ENCODE measurements at places on chromosomes 6 and 20. TPM values are rescaled to one million over a fixed set of nuclear protein-coding genes. Genes with fewer than 3 reads are reported as not detected.

NOX3 gene
- not detected for total RNA-seq

PTCRA gene
- total RNA-seq = 1.7 TPM

CPXM1 gene
- 1.3 TPM for total RNA-seq

FOXC1 gene
- total RNA-seq = 2.7 TPM

RBBP9 gene
- total RNA-seq = 9.1 TPM

RAD21L1 gene
- total RNA-seq = not detected

DNA sequence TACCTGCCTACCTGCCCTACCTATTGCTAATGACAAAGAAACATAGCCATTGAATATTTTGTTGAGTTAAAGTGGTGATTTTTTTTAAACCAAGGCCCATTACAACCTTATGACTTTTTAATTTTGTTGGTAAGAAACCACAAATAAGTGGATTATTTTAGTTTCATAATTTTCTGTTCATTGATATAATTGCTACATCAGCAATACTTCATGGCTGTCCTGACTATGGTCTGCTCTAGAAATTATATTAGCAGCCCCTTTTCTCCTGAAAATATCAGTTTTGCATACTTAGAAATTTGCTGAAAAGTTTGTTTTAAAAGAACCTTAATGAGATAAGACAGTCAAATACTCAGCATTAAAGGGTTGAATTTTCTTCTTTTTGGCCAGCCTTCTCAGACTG, 106.5 kb downstream of the HIVEP1 start:
- DNase-seq = no peak

- no peak for DNase-seq
Observed at GRCh38 chr6:45327956-45328522, at the start of gene RUNX2. Gene RUNX2 (plus strand): TSS chr6:45328330. CDS start chr6:45328727, 397 bp downstream.

DNA sequence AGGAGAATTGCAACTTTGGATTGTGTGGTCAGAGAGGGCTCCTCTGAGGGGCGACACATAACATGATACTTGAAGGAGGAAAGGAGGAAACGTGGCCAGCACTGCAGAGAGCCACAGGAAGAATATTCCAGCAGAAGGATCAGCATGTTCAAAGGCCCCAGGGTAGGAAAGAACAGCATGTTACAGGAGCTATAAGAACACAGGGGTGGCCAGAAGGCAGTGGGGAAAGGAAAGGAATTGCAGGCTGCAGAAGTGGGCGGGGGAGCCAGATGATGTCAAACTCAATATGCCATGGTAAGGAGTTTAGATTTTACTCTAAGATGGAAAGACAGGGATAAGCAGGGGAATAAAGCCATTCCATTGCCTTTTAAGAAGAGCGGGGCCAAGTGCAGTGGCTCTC, 30.7 kb downstream of the MGME1 start:
- no peak for DNase-seq

- DNase-seq = no peak
Observed at GRCh38 chr20:11810311-11811083, 107.2 kb upstream of the BTBD3 start.

GRCh38 chr6:42781546-42781795, 381 bp upstream of the BICRAL start:
- DNase-seq = no peak

DNA sequence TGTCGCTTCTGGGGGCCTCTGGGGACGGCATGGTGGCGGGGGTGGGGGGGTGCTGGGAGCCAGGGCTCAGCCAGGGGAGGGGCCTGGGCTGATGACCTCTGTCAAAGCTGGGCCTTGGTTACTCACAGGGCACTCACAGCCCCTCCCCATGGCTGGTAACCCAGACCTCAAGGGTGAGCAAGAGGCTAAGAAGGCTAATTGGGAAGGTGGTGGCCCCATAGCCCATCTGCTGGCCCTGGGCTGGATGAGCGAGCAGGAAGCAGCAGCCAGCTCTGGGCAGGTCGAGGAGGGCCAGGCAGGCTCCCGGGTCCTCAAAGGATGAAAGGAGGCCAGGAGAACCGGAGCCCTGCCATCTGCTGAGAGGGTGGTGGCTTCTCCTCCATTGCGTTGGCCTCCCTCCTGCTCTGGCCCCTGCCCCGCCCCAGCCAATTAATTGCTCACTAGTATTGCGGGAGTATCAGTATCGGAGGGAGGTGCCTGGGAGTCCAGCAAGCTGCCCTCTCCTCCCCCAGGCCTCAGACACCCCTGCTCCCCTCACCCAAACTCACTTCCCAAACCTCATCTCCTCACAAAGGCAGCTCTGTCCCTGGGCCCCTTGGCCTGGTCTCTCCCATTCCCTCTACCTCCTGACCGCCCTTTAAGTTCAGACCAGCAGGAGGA, 1.0 kb upstream of the CDSN start:
- DNase-seq = no peak

DNA sequence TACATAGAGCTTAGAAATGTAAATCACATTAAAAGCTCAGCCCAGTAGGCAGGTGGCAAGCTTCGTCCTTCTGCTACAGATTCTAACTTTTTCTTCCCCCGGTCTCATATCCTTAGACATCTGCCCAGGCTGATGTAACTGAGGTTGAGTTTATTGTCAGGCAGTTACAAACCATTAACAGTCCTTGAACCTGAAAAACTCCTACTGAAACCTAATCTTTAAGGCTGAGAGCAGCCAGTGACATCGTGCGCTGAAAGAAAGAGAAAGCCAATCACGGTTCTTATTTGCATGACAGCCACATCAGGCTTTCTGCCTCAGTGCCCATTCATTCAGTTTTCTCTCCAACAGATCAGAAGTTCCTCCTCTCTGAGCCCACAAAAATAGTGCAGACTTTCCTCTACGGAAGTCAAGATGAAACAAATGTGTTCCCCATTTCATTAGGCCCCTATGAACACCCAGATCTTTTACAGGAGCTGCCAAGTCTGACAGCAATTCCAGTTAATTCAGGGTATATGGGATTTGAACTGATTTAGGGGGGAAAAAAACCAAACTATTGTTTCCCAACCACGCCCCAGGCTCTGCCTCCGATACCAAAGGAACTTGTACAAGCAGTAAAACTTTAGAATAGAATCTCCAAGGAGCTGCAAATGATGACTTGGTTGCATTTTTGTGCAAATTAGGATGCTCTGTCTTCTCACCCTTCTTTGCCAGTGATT, at the start of gene NHSL1:
TSS of gene NHSL1 (minus strand) at position 192 of the 716 bp plus-strand sequence. CDS start 204 bp downstream, outside the sequence.
- no peak for DNase-seq

GRCh38 chr6:85453490-85453889, 3.6 kb downstream of the NT5E start:
- no peak for DNase-seq

DNA sequence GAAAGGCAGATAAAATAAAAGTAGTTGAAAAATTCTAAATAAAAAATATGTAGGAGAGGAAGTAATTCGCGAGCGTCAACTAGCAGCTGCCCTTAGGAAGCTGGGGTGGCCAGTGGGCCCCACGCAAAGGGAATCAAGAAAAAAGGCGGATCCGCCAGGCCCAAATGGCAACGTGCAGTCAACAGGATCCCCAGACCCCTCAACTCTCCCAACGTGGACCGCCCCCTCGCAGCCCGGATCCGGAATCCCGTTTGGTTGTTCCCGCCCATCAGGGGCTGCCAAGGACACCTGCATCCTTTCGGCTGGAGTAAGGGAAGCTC, 296 bp downstream of the DZANK1 start:
- no peak for DNase-seq

- no peak for DNase-seq
Observed at GRCh38 chr20:19648024-19648423, 110.0 kb upstream of the RIN2 start.

GRCh38 chr20:42111349-42111748, 493.2 kb upstream of the CHD6 start:
- no peak for DNase-seq

GRCh38 chr6:142984386-142984785, 39.4 kb upstream of the HIVEP2 start:
- DNase-seq = no peak

- no peak for DNase-seq
Observed at GRCh38 chr6:4582506-4583417, 193.4 kb upstream of the CDYL start.

DNA sequence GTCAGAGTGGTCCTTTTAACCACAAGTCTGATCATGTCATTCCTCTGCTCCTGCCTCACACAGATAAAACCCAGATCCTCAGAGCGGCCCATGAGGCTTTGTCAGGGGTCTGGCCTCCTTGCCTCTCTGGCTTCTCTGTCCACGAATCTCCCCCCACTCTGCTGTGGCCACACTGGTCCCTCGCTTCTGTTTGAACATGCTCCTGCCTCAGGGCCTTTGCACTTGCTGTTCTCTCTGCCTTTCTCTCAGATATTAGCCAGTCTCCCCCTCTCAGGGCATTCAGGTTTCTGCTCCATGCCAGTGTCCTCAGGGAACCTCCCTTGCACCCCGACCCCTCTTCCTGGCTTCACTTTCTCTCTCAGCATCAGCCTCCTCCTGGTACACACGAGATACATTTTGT, 518.5 kb downstream of the PREX1 start:
- no peak for DNase-seq

GRCh38 chr6:127376685-127377084, 33.3 kb upstream of the ECHDC1 start:
- no peak for DNase-seq

GRCh38 chr20:40037511-40037910, 651.5 kb downstream of the MAFB start:
- no peak for DNase-seq
